ENCODE measurements at places on chromosomes 6 and 20. TPM values are rescaled to one million over a fixed set of nuclear protein-coding genes. Genes with fewer than 3 reads are reported as not detected.

Gene ENPP1
- total RNA-seq: 11.6 TPM

- no peaks in the 10 kb centered on the region for H3K36me3 ChIP-seq
- H3K4me3 ChIP-seq: no peak overlapping the region
- no peak for DNase-seq
- H3K27ac ChIP-seq: no peak overlapping the region
Observed at GRCh38 chr6:125537090-125537489, 212.3 kb upstream of the HEY2 start.

GRCh38 chr6:162345051-162345511, 382.5 kb downstream of the PRKN start:
- no peaks in the 10 kb centered on the region for H3K36me3 ChIP-seq
- no peaks in the 10 kb centered on the region for H3K27me3 ChIP-seq
- no peak overlapping the region for H3K4me3 ChIP-seq
- peaks cover 17% of the 10 kb centered on the region for H3K4me1 ChIP-seq
- no peak for DNase-seq

Gene ZNF311
- 8.1 TPM for total RNA-seq

Gene OR12D3
- total RNA-seq: not detected

- no peaks in the 10 kb centered on the region for H3K4me1 ChIP-seq
- H3K36me3 ChIP-seq: no peaks in the 10 kb centered on the region
- H3K4me3 ChIP-seq: no peak overlapping the region
- H3K27ac ChIP-seq: no peak overlapping the region
- DNase-seq: peak; percentile 76
Observed at GRCh38 chr20:2038161-2038560, 44.3 kb upstream of the PDYN start.

Gene SIRPA
- 5.1 TPM for total RNA-seq

DNA sequence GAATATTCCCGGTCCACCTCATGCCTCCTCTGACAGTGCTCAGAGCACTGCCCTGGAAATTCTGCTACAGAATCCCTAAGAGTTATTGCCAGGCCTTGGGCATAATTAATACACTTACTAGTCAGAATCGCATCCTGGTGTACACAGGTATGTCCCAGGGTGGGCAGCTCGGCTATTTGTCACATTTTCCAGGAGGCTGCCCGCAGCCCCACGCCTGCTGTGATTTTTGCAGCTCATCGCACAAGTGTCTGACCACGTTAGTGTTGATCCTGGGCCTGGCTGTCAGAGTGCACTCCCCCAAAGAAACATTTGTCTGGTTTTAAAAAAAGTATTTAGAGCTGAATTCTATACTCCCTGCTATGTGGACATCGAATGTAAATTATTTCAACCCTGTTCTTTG, 105.4 kb downstream of the CD83 start:
- no peak overlapping the region for H3K27ac ChIP-seq
- H3K36me3 ChIP-seq: no peaks in the 10 kb centered on the region
- H3K27me3 ChIP-seq: no peaks in the 10 kb centered on the region
- no peaks in the 10 kb centered on the region for H3K4me1 ChIP-seq

DNA sequence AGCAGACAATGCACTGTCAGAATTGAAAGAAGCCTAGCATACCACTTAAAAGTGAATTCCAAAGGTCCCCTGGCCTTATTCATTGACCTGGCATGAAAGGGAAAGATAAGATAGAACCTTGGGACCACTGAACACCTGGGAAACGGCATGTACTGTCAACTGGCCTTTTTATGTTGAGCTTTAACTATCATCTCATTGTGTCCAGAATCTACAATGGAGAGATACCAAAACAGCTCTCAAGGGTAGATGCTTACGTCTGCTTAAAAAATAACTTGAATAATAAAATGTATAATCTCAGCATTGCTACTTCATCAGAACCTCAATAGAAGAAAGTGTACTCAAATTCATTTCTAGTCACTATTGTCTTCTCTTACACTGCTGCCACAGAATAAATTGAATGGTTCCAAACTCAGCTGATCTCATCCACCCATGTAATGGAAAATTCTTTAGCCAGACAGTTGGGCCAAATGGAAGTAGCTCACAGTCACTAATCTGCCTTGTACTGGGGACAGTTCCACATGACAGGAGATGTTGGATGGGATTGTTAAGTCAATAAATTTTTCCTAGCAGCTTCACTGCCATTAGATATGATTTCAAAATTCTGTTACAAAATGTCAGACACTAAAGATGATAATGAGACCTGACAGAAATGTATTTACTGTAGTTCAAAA, 93.8 kb downstream of the MLIP start:
- no peaks in the 10 kb centered on the region for H3K36me3 ChIP-seq
- H3K27ac ChIP-seq: no peak overlapping the region
- no peak overlapping the region for H3K4me3 ChIP-seq
- H3K4me1 ChIP-seq: no peaks in the 10 kb centered on the region
- DNase-seq: no peak

Gene HTR1B
- total RNA-seq: 2.5 TPM

Gene POU3F2
- not detected for total RNA-seq

- no peak overlapping the region for H3K4me3 ChIP-seq
- no peaks in the 10 kb centered on the region for H3K36me3 ChIP-seq
- no peak for DNase-seq
- H3K4me1 ChIP-seq: no peaks in the 10 kb centered on the region
Observed at GRCh38 chr6:100088009-100088408, 94.0 kb upstream of the MCHR2 start.

- no peak overlapping the region for H3K27ac ChIP-seq
- H3K4me1 ChIP-seq: peaks cover 8% of the 10 kb centered on the region
- no peaks in the 10 kb centered on the region for H3K27me3 ChIP-seq
- H3K36me3 ChIP-seq: no peaks in the 10 kb centered on the region
- no peak overlapping the region for H3K4me3 ChIP-seq
- peak; percentile 53 for DNase-seq
Observed at GRCh38 chr20:32959351-32960221, 44.6 kb downstream of the SUN5 start.

Gene HUS1B
- total RNA-seq: 0.70 TPM

GRCh38 chr6:111263837-111264236, 176.5 kb downstream of the SLC16A10 start:
- H3K4me1 ChIP-seq: peaks cover 5% of the 10 kb centered on the region
- H3K36me3 ChIP-seq: peaks cover 57% of the 10 kb centered on the region
- H3K27ac ChIP-seq: no peak overlapping the region
- DNase-seq: no peak
- H3K27me3 ChIP-seq: no peaks in the 10 kb centered on the region

DNA sequence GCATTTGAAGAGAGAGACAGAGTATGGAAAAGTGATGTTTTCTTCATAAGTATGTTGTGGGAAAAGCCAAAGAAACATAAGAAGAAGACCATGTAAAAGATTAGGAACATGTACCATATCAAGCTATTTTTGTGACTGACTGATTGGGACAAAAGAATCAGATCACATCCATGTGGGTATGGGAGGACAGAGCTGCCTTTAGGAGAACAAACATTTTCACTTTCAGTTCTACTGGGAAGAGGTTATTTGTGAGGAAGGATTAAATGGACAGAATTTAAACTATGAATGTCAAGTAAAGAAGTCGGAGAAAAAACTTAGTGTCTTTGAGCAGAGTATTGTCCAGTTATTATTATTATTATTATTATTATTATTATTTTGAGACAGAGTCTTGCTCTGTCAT, 124.4 kb upstream of the HCRTR2 start:
- no peaks in the 10 kb centered on the region for H3K27me3 ChIP-seq
- H3K4me3 ChIP-seq: no peak overlapping the region
- DNase-seq: no peak

DNA sequence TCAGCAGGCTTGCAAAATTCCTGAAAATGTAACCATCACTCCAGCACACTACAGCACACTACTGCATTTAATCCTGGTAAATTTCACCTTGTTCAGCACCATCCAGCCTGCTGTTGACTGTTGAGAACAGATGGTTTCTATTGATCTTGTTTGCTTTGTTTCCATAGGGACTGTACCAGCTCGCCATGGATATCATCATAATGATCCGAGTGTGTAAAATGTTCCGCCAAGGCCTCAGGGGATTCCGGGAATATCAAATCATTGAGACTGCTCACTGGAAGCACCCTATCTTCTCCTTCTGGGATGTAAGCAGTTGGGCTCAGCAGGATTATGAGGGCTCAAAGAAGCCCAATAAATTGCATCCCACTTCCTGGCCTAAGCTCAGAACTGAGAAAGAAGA, 4.1 kb downstream of the CNBD2 start:
- no peak for DNase-seq
- H3K36me3 ChIP-seq: no peaks in the 10 kb centered on the region
- H3K4me3 ChIP-seq: no peak overlapping the region
- H3K27ac ChIP-seq: no peak overlapping the region
- no peaks in the 10 kb centered on the region for H3K27me3 ChIP-seq
